Stimulated activated CD4-positive, alpha-beta T cell treated with anti-CD3 and anti-CD28 coated beads, Interleukin-15, amount 100 ng/mL, for 1 hour (primary cell): ENCODE measurements at places on chromosomes 13 and 19.

DNA sequence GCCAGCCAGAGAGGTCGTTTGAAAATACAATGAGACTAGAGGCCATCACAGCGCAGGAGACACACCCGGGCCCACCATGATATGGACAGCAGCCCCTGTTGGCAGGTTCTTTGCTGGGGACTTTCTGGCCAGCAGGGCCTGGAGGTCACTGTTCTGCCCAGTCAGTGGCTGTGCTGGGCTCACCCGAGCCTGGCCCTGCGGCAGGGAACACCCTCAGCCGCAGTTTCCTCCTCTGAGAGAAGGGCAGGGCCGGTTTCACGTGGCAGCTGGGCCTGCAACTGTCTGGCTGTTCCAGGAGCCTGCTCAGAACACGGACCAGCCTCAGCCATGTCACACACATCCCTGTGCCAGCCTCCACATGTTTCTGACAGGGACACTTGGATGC lies 39.4 kb downstream of the ADPRHL1 start:
- DNase-seq: no peak

DNA sequence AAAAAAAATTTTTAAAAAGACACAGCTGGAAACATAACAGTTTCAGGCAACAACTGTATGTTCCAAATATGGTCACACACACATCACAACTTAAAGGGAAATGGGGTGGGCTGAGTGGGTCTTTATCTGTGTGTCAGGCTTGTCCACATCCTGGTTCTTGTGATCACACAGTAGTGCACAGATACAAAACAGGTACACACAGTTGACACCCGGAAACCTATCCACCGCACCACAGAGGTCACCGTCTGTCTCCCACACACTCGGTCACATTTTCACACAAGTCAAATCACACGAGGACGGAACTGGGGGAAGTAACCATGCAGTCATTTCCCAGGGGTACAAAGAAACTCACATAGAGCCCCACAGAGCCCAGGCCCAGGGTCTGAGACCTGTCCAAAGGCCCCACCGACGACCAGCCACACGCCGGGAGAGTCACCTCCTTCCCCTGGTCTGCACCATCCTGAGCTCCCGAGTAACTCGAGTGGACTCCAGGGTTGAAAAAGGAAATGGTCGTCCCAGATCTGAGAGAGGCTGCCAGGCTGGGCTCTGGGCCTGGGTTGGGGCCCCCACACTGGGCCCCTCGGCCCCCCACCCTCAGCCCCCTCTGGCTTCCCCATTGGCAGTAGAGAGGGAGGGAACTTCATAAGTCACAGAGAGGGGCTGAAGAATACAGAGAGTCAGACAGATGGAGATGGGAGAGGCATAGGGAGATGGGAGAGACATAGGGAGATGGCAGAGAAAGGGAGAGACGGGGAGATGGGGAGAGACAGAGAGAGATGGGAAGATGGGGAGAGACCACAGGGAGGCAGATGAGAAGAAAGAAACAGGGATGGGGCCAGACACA lies 1.3 kb upstream of the PPAN start:
- no peak for DNase-seq

DNA sequence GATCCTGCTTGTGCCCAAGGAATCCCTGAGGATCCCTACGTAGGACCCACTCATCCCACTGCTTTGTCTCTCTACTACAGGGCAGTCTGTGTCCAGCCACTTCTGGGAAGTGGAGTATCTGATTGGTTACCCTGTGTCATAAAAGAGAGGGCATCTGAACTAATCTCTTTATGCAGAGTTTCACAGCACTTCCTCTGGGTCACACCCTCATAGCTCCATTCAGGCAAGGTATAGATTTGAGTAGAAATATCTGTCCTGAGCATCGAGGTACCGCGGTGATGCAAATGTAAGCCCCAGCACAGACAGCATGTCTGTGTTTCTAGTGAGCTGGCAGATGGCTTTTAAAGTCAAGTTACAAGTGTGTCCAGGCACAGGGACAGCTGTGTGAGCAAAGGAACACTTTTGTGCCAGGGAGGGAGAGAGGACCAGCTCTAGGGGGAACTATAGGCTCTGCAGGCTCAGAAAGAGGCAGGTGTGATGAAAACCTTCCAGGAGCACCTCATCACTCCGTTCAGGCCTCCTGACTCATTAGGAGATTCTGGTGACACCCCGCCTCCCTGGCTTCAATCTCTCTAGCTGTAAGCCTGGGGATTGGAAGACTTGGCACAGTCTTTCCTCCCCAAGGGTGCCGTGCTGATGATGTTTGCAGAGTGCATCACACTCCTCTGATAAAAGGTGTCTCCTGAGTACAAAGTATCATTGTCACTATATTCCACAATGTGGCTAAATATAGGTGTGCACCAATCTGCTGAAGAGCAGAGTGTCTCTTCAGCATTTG lies 84.3 kb upstream of the UBL3 start:
- DNase-seq: no peak

- DNase-seq: no peak
These were observed 14.4 kb downstream of the RGCC start for GRCh38 chr13:41471785-41472184.

DNA sequence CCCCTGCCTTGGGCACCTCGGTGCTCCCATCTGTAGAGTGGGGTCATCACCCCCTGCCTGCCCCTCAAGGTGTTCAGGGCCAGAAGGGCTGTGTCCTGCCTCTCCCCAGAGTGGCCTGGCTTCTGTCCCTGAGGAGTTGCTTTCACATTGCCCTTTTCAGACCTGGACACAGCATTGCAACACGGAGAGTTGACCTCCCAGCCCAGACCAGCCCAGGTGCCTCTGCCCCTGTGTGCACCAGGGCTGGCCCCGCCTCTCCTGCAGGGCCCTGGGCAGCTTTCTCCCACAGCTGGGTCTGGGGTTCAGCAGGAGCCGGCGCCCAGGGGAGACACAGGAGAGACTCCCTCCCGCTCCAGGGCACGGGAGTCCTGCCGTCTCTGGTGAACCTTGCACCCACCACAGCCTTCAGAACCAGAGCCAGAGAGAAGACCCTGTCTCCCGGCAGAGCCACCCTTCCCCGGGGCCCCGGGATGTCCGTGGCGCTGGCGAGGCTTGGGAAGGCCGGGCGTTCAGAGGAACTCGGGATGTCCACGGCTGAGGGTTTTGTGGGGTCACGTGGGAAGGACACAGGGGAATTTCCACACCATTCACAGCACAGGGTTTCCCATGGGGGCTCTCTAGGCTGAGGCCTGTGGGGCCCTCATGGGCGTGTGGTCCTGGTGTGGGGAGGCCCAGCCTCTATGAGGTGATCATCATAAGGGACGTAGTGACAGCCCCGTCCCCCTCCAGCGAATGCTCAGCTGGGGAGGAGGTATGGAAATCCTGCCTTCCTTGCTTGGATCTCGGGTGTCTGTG lies 23.2 kb downstream of the C13orf46 start:
- no peak for DNase-seq

DNA sequence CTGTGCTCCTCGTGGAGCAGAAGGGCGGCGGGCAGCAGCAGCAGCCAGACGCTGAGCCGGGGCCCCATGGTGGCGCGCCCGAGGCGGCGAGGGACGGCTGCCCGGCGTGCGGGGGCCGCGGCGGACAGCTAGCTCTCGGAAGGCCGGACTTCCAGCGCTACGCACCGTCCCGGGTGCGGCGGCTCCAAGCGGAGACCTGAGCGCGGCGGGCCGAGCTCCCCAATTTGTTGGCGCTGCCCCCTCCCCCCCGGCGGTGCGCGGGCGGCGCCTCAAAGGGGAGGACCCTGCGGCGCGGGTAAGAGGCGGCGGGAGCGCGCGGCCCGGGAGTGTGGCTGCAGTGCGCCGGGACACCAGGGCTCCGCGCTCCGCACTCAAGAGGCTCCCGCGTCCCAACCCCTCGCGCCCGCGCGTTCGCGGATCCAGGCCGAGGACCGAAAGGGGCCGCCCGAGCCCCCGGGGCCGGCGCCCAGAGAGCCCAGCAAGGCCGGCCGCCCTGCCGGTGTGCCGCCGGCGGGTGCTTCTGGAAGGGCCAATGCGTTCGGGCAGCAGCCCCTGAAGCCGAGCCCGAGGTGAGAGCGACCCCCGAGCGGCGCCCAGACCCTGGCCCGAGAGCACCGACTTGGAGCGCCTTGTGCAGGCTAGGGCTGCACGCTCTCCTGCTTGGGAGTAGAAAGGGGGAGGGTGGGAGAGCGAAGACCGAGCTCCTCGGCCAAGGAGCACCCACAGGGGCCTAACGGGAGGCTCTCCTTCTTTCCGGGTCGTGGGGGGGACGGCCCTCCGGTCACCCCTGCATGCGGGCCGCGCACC lies at the start of the genes COL4A1 and COL4A2:
Gene COL4A1, minus strand, starts transcription at position 198 of the 807 bp plus-strand sequence. Its CDS starts 130 bp downstream, at position 68.
Gene COL4A2, plus strand, starts transcription at position 325 of the 807 bp plus-strand sequence. CDS start 620 bp downstream, outside the sequence.
- no peak for DNase-seq

GRCh38 chr13:111359237-111359915 lies 38.9 kb downstream of the TEX29 start:
- no peak for DNase-seq

- DNase-seq: no peak
These were observed 58.5 kb downstream of the CEBPG start for GRCh38 chr19:33432015-33432414.

DNA sequence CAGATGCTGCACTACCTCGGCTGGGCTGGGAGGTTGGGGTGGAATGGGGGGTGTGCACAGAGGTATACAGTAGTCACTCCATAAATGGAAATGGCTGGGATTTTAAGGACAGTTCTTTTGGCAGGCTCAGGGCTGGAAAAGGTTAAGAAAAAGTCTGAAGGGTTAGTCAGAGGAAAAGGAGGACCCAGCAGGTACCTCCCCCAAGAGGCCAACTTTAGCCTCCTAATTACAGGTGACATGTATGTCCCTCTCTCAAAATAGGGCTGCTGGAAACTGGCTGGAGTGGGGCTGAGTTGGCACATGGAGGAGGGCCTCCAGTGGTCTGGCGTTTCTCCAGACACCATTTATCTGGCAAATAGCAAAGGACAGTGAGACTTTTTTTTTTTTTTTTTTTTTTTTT lies 994 bp downstream of the CCDC194 start:
- no peak for DNase-seq

GRCh38 chr19:16095071-16095571 lies 16.6 kb upstream of the RAB8A start:
- no peak for DNase-seq

- DNase-seq: no peak
These were observed 15.4 kb upstream of the IRGC start for GRCh38 chr19:43700395-43701000.
